ENCODE measurements at places on chromosomes 16 and 17. TPM values are rescaled to one million over a fixed set of nuclear protein-coding genes. Genes with fewer than 3 reads are reported as not detected.
A peak's percentile ranks its signal among the peaks of the same experiment; 100 is the strongest.

GRCh38 chr17:17042851-17043460, 699 bp downstream of the MPRIP start:
- no peak for DNase-seq

DNA sequence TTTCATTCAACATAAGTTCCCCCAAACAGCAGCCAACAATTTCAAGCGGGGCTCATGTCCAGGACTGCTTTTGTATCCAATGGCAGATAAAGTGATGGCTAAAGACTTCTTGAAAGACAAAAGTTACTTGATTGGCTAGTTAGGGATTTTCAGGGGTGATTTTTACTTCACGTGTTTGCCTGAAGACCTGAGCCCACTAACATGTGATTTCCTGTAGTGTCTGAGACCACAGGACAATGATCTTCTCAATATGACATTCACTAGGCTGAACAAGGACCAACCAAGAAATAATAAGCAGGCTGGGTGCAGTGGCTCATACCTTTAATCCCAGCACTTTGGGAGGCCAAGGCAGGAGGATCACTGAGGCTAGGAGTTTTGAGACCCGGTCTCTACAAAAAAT, 10.4 kb downstream of the TVP23A start:
- no peak for DNase-seq

- no peak for DNase-seq
Observed at GRCh38 chr17:6674586-6674985, 23.0 kb downstream of the C17orf100 start.

DNA sequence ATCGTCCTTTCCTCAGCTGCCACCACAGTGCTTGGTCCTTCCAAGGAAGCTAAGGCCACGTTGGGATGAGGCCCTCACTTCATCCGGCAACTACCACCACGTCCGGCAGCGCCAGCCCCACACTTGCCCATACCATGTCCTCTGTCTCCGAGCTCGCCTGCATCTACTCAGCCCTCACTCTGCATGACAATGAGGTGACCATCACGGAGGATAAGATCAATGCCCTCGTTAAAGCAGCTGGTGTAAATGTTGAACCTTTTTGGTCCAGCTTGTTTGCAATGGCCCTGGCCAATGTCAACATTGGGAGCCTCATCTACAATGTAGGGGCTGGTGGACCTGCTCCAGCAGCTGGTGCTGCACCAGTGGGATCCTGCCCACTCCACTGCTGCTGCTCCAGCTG, 44.9 kb downstream of the TTC19 start:
- DNase-seq = no peak

- DNase-seq = no peak
Observed at GRCh38 chr16:937723-938122, 33.1 kb downstream of the LMF1 start.

GRCh38 chr16:50861970-50862411, 120.1 kb downstream of the CYLD start:
- DNase-seq = no peak

DNA sequence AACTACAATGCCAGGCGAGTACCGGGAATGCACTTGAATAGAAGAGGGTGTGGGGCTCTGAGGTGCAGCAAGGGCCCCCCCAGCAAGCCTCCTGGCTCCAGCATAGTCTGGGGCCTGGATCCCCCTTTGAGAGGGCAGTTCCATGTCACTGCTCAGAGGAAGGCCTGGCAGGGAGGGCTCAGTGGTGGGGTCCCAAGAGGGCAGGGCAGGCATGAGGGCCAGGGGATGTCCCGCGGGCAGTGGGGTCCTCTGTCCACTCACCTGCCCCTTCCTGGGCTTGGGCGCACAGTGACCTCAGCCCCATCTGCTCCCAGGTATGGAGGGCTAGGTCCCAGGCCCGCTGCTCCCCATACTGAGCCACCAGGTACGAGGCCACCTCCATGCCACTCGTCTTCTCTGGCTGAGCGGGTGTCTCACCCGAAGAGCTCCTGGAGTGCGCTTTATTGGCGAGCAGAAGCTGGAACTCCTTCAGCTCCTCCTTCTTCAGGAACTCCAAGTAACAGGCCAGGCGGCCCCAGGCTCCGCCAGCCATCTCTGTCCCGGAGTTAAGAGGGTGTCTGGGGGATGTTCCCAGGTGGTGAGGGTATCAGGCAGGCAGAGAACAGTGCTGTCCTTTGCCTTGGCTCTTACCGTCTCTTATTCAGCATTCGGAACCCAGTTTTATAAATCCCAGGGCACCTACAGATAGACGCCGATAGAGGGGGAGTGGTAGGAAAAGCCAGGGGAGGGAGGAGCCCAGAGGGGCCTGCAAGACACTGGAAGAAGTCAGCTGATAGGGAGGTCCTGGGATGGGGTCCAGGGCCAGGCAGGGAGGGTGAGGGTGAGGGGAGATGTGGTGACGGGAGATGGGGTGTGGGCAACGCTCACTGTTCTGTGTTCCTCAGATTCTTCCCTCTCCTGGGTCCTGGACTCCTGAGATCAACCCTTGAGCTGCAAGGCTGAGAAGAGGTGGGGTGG, 605 bp downstream of the NLRP1 start:
- peak; percentile 50 for DNase-seq

DNA sequence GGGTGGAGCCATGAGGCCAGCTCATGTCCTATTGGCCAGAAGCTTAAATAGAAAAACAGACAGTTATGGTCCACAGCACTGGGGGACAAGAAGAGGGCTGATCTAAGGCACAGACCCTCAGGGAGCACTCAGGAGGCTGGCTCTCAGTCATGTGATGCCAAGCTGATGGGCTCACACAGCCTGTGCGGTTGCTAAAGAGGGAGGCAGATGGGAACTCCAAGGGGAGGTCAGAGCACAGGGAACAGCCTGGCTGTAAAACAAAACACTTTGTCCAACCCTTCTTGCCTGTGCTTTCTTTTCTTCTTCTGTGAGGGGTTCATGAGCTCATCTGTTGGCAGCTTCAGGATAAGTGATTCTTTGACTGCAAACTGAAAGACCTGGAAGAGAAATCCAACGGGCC, 27.2 kb downstream of the CNTNAP1 start:
- no peak for DNase-seq

DNA sequence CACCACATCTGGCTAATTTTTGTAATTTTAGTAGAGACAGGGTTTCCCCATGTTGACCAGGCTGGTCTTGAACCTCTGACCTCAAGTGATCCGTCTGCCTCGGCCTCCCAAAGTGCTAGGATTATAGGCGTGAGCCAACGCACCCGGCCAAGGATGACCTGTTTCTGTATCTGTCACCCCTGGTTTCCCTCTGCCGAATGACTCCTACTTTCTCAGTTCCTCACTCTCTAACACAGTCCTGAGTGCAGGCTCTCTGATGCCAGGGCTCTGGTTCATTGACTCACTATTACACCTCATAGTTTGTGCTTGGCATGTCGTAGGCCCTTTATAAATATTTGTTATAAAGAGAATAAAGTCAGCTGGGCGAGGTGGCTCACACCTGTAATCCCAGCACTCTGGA, 10.7 kb upstream of the PRPF8 start:
- DNase-seq = no peak

GRCh38 chr17:61007980-61008379, 330.3 kb downstream of the BCAS3 start:
- DNase-seq = no peak

GRCh38 chr16:30996985-30997724, 12.1 kb downstream of the HSD3B7 start:
- DNase-seq = peak; percentile 90

DNA sequence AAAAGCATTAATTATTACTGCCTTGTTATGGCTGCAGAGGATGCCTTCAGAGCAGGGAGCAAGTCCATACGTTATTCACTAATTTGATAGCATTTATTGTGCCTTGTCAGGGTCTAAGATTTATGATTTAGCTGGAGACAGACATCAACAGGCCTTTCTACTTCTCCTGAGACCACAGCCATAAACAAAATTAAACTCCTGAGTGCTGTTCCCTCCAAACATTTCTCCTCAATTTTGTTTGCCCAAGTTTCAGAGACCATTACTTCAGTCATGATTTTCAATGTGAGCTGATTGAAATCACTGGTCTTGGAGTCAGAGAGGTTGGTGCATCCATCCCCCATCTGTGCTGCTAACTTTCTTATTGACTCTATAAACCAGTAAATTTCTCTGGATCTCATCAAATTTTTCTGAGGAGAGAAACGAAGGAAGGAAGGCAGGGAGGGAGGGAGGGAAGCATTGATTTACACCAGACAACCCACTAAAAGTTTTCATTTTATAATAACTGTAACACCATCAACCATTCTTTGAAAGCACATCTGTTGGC, 423.6 kb upstream of the CDH11 start:
- DNase-seq = no peak

DNA sequence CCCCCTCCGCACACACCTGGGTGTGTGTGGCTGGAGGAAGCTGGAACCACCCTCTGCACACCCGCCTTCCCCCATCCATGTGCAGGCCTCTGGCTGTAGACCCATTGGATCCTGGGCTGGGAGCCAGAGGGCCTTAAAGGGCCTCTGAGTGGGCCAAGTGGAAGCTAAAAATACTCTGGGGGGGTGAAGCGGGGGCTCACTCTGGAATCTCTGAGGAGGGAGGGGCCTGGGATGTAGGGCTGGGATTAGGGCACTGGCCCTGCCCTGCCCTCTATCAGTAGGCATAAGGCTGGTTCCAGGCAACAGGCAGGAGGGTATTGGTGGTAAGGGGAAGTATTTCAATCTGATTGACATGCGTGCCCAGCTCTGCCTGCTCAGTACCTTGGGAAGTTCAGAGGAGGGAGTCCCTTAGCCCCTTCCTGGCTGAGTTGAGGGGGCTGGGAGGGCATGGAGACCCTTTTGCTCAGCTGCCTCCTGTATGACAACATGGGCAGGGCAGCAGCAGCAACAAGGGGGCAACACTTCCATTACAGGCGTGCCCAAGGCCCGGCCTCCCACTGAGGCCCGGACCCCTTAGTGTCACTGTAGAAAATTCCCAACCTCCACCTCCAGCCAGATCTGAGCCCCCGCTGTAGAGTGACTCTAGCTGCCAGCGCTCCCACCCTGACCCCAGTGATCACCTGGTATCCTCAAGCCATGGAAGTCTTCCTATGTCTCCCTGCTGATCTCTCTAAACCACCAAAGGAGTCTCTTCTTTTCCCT, 5.2 kb downstream of the ITGA3 start:
- peak; percentile 93 for DNase-seq

GRCh38 chr17:46184696-46185095, 8.5 kb downstream of the KANSL1 start:
- no peak for DNase-seq

GRCh38 chr17:56699186-56699894, 105.8 kb downstream of the NOG start:
- peak; percentile 50 for DNase-seq

- DNase-seq = no peak
Observed at GRCh38 chr16:51321251-51321650, 170.2 kb upstream of the SALL1 start.

DNA sequence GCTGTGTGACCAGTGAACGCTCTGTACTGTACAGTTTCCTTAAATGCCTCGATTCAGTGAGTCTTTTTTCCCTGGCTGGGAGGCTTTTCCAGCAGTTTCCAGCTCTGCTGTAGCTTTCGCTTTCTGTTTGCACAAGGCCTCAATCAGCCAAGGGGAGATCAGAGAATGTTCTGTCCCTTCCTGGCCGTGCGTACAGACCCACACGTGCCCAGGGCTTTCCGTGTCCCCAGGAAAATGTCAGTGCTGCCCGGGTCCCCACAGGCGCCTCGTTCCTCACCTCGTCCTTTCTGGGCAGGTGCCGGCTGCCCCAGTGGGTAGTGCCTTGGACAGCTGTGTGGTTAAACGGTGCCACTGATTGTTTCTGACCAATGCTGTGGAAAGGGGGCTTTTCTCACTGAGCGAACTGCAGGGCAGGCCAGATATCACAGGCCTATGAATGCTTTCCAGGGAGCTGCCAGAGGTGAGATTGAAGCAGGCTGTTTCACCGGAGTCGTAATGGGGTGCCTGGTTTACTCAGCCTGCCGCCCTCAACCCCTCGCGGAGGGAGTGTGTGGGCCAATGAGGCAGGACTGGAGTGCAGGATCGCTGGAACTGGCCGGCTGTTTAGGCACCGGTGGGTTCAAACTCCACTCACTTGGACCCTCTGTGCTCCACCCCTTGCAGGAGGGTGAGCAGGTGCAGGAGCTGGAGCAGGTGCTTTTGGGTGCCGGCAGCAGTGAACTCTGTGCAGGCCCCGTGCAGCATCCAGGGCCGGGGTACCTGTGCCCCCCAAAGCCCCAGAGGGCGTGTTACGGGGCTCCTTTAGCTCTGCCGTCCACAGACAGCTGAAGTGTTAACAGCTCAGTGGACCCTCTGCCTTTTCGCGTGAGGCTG, 44.4 kb downstream of the ZNF778 start:
- DNase-seq = no peak

- no peak for DNase-seq
Observed at GRCh38 chr17:57463103-57463885, 207.0 kb downstream of the MSI2 start.

- no peak for DNase-seq
Observed at GRCh38 chr17:36863676-36864612, 73.3 kb upstream of the LHX1 start.

DNA sequence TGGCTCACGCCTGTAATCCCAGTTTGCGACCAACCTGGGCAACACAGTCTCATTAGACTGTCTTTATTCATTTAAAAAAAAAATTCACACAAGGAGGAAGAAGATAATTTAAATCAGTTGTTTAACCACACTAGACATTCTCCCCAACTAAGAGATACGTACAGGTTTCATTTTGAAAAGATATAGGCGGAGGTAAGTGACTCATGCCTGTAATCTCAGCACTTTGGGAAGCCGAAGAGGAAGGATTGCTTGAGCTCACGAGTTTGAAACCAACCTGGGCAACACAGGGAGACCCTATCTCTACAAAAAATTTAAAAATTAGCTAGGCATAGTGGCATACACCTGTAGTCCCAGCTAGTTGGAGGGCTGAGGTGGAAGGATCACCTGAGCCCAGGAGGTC, 5.3 kb downstream of the CMTM4 start:
- DNase-seq = no peak

DNA sequence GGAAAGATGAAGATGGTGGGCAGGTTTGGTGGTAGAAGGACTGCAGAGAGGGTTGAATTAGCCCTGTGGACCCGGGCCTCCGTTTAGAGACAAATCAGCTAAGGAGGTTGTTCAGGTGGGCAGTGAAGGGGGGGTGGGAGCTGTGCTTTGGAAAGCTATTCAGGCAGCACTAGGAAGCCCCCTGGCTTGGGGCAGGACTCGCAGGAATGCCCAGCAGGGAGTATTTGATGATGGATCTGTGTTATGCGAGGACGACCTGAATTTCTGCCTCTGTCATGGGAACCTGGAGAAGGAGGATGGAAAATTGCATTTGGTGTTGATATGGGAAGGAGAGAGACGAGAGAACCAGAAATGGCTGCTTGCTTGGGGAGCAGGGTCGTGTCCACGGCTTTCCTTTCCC, 3.5 kb downstream of the SPDYE4 start:
- DNase-seq = no peak

KLHL10 gene
- total RNA-seq = 0.12 TPM

TEX19 gene
- total RNA-seq = not detected

TEX2 gene
- total RNA-seq = 55.4 TPM

MYH1 gene
- total RNA-seq = 0.10 TPM

CES5A gene
- total RNA-seq = not detected

MAP3K3 gene
- 36.9 TPM for total RNA-seq

KIAA0753 gene
- 4.5 TPM for total RNA-seq

SOX15 gene
- 1.2 TPM for total RNA-seq
